ENCODE measurements at places on chromosomes 4 and X.

GRCh38 chrX:112678831-112679230 lies 907 bp downstream of the LHFPL1 start:
- DNase-seq: no peak

GRCh38 chr4:81498046-81498445 lies 26.3 kb upstream of the RASGEF1B start:
- DNase-seq: no peak

DNA sequence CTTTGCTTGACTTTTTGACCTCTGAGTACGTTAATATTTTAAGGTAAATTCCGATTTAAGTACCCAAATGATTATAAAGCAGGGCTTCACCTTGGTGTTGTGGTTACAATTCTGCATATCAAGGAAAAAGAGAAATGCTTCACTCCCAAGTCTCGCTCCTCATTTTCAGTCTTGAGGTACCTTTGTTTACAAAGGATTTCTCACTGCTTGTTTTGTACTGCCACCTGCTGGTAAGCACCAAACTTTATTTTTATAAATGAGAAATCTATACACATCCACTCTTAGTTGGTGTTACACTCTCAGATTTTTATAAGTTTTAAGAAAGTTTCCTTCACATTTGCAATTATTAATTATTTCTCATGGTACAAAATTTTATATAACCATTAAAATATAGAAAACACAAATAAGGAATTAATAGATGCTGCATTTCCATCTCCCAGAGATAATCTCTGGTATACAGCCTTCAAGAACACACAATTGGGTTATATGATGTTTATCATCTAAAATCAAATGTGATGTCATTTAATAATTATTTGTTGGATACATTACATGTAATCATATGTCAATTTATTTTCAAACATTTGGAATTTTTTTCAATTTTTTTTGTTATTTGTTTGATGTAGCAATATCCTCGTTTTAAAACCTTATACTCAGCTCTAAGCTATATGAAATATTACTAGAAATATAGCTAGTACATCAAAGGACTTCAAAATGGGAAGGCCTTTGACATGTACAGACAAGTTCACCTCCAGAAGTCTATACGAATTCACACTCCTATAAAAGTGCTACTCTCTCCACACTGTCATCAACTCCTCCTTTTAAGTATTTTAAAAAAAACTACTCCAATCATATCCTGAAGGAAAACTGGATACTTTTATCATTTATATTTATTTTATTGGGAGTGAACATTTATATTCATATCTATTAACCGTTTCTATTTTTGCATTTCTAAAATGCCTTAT lies 179.9 kb downstream of the KCNIP4 start:
- DNase-seq: peak; percentile 33

GRCh38 chr4:53003959-53004358 lies 141.8 kb downstream of the RASL11B start:
- DNase-seq: no peak

GRCh38 chrX:13658602-13659001 lies 5.7 kb downstream of the TCEANC start:
- DNase-seq: peak; percentile 69

Measured in suppressor macrophage treated with lipopolysaccharide for 4 hours (primary cell).